ENCODE measurements at places on chromosomes 12 and 14.

DNA sequence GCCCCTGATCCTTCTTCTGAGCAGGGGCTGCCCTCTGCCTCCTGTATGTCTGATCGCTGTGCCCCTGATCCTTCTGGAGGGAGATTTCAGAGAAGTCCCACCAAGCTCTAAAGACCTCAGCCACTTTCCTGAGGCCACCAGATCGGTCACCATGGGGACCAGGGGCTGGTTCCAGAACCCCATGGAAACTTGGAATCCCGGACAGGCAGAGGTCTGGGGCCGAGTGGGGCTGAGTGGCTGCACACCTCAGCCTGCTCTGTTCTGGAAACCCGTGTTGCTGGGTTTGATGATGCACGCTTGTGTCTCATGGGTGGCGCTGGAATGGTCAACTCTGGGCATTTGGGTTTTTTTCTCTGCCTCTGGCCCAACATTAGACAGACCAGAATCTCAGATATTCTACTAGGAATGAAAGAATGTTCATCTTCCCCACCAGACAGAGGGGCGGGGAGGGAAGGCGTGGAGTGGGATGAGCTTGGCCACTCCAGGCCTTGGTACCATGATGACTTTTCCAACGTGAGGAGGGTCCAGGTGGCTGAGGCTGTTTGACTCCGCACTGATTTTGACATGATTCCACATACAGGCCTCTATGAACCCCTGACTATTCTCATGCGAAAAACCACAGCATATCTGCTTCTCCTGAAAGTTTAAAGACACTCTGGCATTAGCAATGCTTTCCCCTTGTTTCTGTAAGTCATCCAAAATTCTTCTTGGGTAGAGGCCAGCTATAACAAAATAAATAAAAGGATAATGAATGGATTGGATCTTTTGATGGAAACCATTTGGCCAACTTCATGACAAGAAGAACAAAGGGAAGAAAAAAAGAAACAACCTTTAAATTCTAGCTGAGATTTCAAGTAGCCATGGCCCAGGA, 114.5 kb downstream of the ADGRD1 start:
- no peak for DNase-seq

- peak; percentile 52 for DNase-seq
These were observed 8.7 kb downstream of the NGDN start for GRCh38 chr14:23478109-23478759.

DNA sequence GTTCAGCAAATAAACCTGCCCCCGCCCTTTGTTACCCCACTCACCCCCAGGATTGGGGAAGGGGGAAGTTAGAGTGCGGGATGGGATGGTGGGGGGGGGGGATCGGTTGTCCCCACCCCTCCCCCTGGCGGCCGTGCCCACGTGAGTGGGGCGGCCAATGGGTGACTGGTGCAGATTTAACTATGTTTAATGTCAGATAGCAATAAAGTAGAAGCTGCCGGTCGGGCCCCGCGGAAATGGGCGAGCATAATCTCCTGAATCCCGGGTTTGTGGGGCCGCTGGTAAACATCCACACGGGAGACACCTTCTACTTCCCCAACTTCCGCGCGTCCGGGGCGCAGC, at the start of gene HOXC12:
TSS of gene HOXC12 (plus strand) at position 210 of the 342 bp plus-strand sequence. CDS start at position 237, 27 bp downstream.
- no peak for DNase-seq

DNA sequence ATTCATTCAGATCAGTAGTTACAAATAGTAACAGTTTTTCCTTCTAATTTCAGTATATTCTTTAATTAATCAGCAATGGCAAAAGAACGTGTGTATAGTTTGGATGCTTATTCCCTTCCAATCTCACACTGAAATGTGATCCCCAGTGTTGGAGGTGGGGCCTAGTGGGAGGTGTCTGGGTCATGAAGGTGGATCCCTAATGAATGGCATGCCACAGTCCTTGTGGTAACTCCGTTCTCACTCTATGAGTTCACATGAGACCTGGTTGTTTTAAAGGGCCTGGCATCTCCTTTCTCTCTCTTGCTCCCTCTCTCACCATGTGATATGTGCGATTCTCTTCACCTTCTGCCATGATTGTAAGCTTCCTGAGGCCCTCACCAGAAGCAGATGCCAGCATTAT, 18.9 kb upstream of the SYNDIG1L start:
- no peak for DNase-seq

DNA sequence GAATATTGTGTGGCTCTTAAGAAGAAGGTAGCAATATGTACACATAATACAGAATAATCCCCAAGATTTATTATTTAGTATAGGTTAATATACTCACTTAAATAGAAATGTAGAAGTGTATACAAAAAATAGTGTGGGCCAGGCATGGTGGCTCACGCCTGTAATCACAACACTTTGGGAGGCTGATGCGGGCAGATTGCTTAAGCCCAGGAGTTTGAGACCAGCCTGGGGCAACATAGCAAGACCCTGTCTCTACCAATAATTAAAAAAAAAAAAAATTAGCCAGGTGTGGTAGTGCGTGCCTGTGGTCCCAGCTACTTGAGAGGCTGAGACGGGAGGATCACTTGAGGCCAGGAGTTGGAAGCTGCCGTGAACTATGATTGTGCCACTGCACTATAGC, 15.3 kb upstream of the HVCN1 start:
- DNase-seq, result no peak

- DNase-seq, result no peak
These were observed 615.1 kb downstream of the NRXN3 start for GRCh38 chr14:78785265-78785664.

DNA sequence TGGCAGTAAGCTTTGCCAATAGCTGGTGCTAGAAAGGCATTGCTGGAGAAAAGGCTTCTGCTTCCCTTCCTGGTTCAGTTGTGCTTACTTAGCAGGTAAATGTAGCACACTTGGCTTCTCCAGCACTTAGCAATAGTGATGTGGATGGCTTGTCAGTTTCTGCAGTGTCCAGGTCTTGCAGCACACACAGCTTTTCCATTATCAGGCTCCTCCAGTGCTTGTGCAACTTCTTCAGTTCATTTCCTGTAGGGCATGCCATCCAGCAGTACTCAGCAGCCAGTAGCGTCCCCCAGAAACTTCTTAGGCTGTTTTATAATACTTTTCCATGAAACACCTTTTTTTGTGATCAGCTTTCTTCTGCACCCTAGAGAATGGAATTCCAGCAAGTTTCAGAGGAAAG, 154.6 kb downstream of the SLC6A15 start:
- no peak for DNase-seq

DNA sequence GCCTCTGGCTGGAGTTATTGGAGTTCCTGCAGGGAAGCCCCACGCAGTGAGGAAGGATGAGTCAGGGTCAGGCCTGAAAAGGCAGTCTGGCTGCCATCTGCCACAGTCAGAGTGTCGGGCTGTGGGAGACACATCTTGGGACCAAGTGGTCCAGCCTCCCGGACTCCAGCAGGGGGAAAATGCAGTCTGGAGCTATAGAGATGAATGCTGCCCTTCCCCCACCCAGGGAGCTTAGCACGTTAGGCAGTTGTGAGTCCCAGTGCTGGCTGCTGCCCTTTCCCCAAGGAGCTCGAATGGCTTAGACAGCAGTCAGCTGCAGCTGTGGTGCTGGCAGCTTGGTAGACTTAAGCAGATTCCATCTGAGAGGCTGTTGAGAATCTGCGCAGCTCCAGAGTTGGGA, 8.2 kb upstream of the NTS start:
- DNase-seq, result no peak

DNA sequence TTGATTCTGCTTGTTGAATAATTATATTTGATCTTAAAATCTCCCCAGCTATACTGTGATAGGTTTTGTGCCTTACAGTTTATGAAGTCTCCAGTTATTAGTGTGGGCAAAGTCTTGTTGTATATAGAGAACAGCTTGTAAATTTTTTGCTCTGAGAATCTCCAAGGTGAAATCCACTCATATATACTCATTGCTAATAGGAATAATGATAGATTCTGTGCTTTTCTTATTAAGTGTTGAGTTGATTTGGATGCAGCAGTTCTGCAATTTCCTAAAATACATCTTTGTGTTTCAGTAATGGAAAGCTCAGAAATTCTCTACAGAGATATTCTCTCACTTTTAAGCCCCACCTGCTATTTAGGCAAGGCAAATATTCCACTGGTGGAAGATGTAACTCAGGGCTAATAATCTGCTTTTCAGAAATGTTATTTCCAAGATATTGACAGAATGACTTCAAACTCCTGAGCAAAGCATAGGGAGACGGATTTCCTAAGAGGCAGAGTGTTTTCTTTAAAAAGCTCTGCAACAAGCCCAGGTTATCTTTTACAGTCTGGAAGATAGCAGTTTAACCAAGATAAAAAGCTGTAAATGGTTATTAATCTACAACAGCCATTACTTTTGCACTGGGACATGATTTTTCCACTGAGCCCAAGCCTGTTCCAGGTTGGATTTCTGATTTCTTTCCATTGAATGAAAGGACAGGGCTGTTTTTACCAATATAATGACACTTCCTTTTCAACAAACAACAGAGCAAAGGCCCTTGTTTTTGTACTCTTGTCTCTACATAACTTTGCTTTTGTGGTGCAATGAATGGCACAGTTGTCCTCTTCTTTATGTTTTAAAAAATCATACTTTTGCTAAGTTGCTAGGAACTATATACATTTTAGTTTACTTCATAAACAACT, 239.9 kb upstream of the ATP2B1 start:
- DNase-seq, result no peak

DNA sequence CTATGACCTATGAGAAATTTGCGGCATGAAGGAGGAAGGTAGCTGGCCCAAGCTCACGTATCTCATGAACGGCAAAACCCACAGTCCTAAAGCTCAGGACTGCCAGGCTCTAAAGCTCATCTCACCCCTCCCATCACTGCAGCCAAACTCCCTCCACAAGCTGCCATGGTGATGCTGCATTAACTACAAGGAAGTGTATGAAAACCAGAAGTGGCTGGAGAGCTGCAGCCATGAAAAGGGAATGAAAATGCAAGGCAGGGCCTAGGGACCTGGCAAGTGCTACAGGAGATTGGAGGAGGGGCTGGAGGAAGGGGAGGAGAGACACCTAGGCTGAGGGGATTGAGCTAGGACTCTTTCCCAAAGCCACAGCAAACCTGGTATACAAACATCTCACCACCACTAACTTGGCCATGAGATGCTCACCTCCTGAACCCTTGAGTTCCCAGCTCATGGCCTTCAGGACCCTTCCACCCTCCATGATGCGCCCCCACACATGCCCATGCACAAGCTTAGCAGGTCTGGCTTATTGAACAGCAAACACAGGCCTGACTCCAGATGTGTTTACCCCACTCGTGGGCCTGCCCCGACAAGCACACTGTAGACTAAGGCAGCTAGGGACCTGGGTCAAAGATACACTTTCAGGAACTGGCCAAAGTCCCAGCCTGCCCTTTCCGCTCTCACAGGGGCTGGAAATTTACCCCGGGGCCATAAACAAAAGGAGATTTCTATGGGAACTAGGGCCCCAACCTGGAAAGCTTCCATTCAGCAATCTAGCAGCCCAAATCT, 42.0 kb downstream of the LTBP2 start:
- no peak for DNase-seq

- no peak for DNase-seq
These were observed 36.4 kb upstream of the AEBP2 start for GRCh38 chr12:19402743-19403431.

- DNase-seq, result no peak
These were observed 14.5 kb downstream of the TNFAIP2 start for GRCh38 chr14:103137689-103138300.

DNA sequence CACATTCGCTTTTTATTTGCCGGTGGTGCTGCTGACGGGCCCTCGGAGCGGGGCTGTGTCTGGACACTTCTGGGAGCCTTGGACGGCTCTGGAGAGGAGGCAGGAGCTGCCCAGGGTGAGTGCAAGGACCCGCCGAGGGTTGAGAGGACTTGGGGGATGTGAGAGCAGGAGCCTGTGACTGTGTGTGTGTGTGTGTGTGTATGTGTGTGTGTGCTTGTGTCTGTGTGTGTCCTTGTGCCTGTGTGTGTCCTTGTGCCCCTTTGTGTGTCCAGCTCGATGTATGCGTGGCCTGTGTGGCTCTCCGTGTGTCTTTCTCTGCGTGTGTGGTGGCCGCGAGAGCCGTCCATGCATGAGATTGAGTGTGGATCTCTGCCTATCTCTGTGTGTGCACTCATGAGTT, 179.6 kb upstream of the MYL2 start:
- no peak for DNase-seq

- no peak for DNase-seq
These were observed 41.5 kb upstream of the FERMT2 start for GRCh38 chr14:52992236-52992870.

DNA sequence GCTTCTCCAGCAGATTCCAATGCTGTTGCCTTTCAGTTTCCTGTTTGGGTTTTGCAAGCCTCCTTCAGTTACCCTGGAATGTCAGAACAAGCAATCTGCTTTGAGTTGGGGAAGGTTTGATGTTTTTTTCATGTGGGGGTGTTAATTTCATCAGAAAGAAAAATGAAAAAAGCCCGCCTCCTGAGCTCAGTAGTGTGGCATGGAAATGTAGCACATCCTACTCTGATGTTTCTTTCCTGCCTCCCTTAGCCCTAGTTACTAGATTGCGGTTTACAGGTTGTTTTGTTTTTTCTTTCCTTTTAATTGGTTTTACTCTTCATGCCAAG, 22.6 kb downstream of the IFNG-AS1 start:
- DNase-seq, result no peak

- DNase-seq, result no peak
These were observed 26.1 kb downstream of the KMT5A start for GRCh38 chr12:123410041-123410412.

DNA sequence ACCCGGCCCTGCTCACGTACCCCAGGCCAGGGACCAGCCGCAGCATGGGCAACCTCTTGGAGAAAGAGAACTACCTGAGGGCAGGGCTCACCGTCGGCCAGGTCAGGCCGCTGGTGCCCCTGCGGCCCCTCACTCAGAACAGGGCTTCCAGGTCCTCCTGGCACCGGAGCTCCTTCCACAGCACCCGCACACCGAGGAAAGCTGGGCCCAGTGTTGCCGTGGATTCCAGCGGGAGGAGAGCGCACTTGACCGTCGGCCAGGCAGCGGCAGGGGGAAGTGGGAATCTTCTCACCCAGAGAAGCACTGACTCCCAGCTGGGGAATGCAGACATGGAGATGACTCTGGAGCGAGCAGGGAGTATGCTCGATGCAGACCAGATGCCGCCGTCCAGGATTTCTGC, 7.9 kb upstream of the VAMP1 start:
- DNase-seq, result no peak

GRCh38 chr12:109573914-109574244, 285 bp downstream of the MVK start:
- no peak for DNase-seq

GRCh38 chr12:117686911-117687377, 281.8 kb downstream of the KSR2 start:
- no peak for DNase-seq

GRCh38 chr14:58794993-58795762, 157.4 kb downstream of the DACT1 start:
- no peak for DNase-seq
